DMS 273 treated with DMSO at 0.1 percent for 48 hours (cell line): ENCODE measurements at places on chromosomes 11 and 22.

GRCh38 chr11:32231909-32232493, 141.1 kb downstream of the RCN1 start:
- DNase-seq: no peak

GRCh38 chr11:20207781-20208621, 47.7 kb upstream of the DBX1 start:
- no peak for DNase-seq

DNA sequence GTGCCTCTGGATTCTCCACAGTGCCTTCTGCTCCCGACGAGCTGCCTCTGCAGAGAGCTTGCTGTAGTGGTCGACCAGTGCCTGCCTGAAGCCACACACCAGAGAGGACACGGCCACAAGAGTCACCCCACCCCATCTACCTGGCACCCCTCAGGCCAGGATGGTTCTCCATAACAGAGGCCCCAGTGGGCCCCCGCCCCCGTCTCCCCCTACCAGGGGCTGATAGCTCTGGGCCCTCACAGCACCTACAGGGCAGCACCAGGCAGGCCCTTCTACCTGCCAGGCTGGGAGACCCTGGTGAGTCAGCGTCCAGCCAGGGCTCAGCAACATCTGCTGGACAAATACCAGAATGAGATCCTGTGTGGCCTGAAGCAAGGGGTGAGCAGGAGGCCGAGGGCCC, 21.7 kb downstream of the SELENOO start:
- no peak for DNase-seq

GRCh38 chr11:78223320-78223954, 34.7 kb downstream of the USP35 start:
- DNase-seq: no peak

GRCh38 chr22:22519591-22519990, 479 bp downstream of the ZNF280A start:
- no peak for DNase-seq

DNA sequence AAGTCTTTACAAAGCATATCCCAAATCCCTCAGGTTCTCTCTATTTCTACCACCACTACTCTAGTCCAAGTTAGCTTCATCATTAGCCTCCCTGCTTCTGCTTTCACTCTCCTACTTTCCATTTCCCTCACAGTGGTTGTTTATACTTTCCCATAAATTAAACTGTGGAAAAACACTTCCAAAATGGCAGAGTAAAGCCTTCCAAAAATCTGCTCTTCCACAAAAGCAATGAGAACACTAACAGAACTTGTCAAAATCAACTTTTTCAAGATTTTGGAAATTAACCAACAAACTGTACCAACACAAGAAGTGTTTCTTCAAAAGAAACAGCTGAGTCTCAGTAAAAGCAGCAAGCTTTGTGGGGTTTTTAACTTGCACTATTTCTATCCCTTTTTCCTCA, 71.8 kb downstream of the TTC28 start:
- DNase-seq: no peak

DNA sequence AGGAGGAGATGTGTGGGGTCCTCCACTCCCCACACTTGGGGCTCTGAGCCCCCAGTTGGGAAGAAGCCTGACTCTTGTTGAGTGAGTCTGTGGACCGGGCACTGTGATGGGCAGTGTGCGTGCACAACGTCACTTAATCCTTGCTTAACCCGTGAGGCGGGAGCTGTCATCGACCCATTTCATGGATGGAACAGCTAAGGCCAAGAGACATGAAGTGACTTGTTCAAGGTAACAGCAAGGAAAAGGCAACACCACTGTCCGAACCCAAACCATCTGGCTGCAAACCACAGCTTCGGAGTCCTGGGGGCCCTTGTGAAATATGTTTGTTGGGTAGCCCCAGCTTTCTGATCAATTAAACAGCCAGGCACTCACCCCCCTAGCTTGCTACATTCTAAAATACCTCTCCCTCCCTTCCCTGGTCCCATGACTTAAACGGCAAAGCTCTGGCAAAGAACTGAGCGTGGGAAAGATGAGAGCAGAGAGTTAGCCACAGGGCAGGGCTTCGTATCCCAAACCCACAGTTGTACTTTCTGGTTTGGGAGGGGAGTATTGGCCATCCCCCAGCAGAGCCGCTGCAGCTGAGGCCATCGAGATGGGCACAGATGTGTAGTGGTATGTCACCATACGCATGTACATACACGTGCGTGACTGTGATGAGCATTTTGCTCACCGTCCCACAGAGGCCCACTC, 26.3 kb downstream of the FADS2 start:
- no peak for DNase-seq

DNA sequence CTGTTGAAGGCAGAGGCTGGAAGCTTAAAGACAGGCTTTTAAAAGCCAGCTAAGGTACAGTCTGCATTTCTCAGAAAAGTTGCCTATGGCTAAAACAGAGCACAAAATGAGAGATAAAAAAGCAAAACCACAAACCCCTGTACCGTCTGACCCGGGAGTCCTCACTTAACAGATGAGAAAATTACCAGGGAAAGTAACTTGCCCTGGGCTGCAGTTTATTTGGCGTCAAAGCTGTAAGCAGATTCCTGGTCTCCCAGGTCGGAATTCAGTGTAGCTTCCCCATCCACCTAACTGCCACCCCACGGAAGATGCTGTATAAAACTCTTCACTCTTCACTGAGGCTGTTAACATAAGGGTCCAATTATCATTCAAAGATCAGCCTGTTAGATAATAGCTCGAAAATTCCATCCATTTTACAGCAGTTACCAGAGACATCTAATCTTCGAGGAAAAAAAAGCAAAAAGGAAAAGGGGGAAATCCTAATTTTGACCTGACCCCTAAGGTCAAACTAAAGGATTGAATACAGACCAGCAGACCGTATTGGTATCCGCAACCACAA, 1.5 kb downstream of the TCF20 start:
- DNase-seq: no peak

DNA sequence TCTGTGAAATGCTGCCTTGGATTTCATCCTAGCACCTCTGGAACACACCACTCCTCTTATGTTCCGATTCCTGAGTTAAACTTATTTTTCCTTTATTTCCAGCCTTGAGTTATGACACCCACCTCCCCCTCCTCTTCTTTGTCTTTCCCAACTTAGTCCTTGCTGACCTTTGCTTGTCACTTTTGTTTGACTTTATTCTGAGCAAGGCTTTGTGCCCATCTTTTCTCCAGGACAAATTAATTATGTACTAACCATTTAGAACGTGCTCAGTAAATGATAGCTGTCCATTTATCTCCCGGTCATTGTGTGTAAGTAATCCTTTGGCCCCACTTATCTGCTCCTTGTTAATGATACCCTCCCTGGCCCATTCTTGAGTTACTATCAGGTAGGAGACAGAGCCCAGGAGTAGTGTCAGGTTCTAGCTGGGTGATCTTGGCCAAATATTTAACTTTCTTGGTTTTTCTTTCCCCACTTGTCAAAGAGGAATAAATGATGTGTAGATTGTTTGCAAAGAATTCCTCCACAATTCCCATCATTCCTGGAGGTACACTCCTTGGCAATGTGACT, 44.2 kb downstream of the EXPH5 start:
- DNase-seq: no peak
